Activated T-helper 17 cell treated with anti-CD3 and anti-CD28 coated beads, Interleukin-2, amount 50 U/mL, for 72 hours (primary cell): ENCODE measurements at places on chromosomes 5 and 9. TPM values are rescaled to one million over a fixed set of nuclear protein-coding genes. Genes with fewer than 3 reads are reported as not detected.

PAIP1 gene
- 28.3 TPM for total RNA-seq

SPINK6 gene
- total RNA-seq = not detected

FYB1 gene
- 95.7 TPM for total RNA-seq

CLIC3 gene
- 0.26 TPM for total RNA-seq

DRD1 gene
- total RNA-seq = not detected

SLC12A7 gene
- total RNA-seq = 17.6 TPM

- no peak for ATAC-seq
These were observed 389.1 kb upstream of the WWC1 start for GRCh38 chr5:167902298-167902697.

DNA sequence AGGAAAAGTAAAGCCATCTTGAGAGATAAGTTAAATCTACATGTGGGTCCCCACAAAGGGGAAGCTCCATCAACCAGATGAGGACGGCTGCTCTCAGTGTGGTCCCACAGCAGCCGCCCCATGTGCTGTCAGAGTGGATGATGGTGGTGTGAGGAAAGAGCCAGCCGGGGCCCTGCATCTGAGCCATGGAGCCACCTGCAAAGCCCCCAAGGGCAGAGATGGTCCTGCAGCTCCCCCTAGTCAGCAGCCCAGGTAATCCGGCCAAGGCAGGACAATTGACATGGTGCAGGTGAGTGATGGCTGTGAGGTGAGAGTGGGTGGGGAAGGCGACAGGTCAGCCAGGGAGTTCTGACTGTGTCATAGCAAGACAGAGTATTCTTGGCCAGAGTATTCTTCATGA lies 458.8 kb downstream of the ICE1 start:
- no peak for ATAC-seq

DNA sequence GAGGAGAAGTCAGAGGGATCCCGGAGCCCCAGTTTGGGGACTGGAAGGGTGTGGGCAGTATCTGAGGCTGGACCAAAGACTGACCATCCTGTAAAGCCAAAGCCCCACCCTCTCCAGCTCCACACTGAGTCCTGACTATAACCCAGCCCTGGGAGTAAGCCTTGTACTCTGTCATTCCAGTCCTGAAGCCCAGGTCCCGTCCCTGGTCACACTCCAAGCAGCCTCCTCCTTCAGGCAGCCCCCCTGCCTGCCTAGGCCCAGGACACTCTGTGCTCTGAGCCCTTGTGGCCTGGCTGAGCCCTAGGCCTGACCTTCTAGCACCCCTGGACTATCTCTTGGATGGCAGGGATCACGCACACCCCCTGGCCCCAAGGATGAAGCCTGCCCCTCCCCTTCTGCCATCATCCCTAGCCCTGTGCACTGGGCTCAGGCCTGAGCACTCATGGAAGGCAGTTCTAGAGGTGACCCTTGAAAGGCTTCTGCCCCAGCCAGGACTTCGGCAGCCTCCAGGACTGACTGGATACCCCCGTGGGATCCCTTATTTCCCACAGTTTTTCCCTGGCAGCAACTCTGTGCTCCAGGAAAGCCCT lies 28.0 kb upstream of the ENHO start:
- ATAC-seq = no peak

DNA sequence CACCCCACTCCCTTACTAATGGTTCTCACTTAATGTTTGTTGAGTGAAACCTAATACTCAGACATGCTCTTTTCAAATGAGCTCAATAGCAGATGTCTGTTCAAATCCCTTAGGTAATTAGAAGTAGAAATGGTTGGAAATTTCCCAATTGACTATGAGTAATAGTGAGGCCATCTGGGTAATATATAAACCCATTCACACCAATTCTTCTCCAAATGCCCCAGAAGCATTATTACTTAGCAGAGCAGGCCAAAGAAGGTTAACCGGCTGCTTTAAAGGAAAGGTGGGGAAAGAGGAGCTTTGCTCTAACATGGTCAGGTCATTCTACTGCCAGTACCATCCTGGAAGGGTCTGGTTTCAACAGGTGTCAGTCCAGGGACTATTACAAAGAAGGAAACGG lies 119.5 kb upstream of the MTAP start:
- ATAC-seq = no peak

GRCh38 chr5:177336112-177336511 lies 15.4 kb downstream of the LMAN2 start:
- peak; percentile 44 for ATAC-seq

- peak; percentile 29 for ATAC-seq
These were observed at the start of gene CA9 for GRCh38 chr9:35673132-35674024. Gene CA9, plus strand, starts transcription at chr9:35673928. Its CDS starts 32 bp downstream, at chr9:35673960.

DNA sequence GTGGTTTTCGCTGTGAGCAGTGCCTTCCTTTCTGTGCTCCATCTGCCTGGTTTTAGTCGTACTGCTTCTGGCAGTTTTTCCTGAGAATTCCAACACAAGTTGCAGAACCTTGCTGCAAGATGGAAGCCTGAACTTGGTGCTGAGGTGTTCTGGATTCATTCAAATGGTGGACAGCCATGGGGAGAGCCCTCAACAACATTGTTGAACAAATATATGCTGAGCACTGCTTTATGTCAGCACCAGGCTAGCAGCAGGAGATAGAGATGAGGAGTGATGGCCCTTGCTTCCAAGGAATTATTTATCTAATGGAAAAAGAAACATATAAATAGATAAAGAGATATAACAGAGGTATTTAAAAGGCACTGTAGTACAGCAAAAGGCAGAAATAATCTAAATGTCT lies 7.3 kb upstream of the RPS6 start:
- ATAC-seq = no peak

DNA sequence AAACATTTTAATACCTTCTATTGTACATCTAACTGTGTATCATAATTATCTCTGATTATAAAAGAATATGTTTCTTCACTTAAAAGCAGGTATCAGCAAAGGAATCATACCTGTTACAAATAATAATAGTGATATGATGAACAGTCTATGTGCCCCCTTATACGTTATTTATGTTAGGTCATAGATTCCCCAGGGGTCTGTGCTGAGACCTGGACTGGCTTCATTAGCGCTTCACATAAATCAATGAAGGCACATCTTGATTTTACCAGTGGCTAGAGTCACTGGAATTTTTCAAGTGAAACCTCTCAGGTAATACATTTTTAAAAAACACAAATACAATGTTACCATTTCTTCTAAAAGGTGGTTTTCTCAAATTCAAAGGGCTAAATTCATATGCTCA lies 275.2 kb downstream of the BNC2 start:
- no peak for ATAC-seq

- no peak for ATAC-seq
These were observed 1.9 kb downstream of the SNX18 start for GRCh38 chr5:54519509-54519876.

DNA sequence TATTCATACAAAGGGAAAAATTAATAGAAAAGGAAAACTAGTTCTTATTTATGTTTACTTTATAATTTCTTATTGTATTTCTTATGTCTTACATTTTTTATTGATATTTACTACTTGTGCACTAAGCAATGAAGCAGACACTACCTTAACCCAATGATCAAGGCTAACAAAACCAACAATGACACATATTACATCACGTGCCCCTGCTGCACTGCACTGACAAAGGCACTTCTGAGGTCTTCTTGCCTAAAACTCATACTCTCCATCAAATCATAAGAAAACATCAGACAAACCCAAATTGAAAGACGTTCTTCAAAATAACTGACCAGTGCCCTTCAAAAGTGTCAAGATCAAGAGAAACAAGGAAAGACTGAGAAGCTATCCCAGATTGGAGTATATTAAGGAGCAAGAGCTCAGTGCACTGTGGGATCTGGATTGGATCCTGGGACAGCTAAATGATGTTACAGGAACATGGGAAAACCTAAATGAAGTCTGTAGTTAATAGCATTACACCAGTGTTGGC lies 230.9 kb downstream of the AUH start:
- ATAC-seq = peak; percentile 46

- ATAC-seq = no peak
These were observed 16.9 kb upstream of the ZNF366 start for GRCh38 chr5:72523960-72524582.

GRCh38 chr9:34032631-34033030 lies 16.1 kb downstream of the UBAP2 start:
- ATAC-seq = no peak

DNA sequence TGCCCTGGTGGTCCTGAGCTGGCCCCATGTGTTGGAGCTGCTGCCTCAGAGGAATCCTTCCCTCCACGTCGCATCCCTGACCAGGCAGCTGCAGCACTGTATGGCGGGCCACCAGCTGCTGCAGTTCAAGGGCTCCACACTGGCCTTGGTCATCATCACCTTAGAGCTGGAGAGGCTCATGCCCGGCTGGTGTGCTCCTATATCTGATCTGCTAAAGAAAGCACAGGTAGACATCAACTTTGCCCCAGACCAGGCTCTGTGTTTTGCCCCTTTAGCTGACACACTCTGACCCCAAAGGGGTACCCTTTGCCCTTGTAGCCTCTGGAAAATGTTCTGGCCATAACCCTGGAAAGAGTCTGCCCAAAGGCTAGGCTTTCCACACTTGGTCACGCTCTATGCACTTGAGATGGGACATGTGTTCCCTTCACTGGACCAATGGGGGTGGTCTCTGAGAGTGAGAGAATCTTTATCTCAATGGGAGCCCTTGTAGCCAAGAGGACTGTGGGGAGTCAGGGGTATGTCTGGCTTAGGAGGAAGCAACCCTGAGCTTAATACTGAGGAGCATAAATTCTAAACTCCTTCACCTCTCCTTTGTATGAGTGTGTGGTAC lies 4.8 kb downstream of the CCNI2 start:
- no peak for ATAC-seq

DNA sequence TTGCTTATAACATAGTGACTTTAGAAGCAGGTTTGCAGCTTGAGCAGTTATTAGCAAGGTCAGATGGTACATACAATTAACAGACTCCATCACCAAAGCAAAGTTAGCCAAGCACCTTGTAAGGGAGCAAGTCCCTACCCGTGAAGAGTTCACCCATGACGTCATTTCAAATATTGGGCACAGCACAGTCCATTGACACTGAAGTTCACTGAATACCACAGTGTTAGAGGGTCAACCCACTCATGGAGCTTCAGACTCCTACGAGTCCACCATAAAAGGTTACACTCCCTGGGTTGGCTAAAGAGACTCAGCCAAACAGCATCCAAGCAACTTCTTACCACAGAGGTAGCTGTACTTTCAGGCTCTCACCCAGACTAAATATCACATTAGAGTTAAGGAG lies 77.5 kb downstream of the GALNT10 start:
- ATAC-seq = no peak

DNA sequence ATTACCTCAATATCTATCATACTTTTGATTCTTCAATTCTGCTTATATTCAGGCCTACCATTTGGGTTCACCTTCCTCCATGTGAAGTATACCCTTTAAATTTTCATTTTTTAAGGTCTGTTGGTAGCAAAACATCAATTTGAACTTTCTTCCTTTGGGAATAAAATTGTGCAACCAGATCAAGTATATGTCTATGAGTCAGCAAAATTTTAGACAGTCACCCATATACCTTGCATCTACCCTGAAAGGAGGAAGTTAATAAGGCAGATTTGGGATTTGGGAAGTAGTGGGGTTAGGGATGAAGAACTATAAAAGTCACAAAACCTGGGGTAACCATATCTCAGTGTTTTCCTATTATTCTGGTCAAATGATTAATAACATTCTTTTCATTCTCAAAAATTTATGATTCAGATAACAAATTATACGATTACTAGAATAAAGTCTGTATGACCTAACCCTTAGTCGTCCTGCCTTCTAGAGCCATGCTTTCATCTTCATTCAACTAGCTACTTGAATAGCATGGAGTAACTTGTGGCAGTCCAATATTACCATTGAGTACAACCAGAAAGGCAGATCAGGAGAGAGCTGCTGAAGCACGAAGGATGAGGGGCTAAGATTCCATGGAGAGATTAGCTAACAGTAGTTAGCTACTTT lies 2.8 kb upstream of the IL33 start:
- no peak for ATAC-seq

GRCh38 chr5:179276838-179277395 lies 68.3 kb downstream of the ADAMTS2 start:
- no peak for ATAC-seq

- no peak for ATAC-seq
These were observed 127.8 kb upstream of the CCDC180 start for GRCh38 chr9:97179616-97180015.

DNA sequence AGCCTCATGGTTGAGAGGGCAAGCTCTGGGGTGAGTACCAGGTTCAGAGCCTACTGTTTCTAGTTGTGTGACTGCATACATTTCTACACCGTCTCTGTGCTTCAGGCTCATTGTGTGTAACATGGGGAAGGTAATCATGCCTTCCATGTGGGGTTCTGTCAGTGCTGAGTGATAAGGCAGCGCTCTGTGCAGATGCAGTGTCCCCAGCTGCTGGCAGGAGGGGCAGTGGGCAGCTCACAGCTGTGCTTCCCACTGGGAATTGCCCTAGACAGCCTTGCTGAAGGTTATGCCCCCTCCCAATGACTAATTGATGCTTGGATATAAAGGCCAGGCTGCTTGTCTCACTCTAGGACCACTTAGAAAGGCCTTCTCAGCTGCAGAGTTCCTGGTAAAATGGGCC lies 121.8 kb upstream of the SAP30L start:
- no peak for ATAC-seq

DNA sequence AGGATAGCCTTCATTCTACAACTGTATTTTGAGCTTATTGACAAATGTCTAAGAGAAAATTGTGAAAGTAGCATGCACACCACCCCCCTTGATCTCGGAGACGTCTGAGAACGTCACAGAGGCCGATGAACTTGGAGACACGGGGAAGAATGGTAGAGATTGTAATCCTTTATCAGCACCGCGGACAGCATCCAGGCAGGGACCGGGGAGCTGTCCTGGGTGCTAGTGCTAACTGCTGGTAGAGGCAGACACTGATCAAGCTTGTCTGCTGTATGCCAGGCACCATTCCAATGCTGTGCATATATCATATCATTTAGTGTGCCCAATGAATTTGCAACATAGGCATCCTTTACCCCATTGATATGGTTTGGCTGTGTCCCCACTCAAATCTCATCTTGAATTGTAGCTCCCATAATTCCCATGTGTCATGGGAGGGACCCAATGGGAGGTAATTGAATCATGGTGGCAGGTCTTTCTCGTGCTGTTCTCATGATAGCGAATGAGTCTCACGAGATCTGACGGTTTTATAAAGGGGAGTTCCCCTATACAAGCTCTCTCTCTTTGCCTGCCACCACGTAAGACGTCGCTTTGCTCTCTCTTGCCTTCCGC lies 98.8 kb downstream of the LHX2 start:
- ATAC-seq = no peak

- no peak for ATAC-seq
These were observed 1817.2 kb upstream of the CDH9 start for GRCh38 chr5:28855626-28856025.

GRCh38 chr9:128341435-128341849 lies 1.1 kb downstream of the SLC27A4 start:
- peak; percentile 57 for ATAC-seq

DNA sequence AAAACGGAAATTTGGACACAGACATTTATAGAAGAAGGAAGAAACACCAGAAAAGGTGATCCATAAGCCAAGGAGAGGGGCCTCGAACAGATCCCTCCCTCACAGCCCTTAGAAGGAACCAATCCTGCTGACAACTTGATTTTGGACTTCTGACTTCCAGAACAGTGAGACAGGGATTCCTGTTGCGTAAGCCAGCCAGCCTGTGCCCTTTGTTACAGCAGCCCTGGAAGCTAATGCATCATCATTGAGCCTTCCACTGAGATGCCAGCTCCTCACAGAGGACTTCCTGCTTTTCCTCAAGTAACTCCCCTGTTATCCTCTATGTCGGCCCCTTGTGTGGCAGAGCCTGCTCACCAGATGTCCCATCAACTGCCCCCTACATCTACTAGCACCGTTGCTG lies 94.1 kb downstream of the JMY start:
- ATAC-seq = no peak

GRCh38 chr5:157563929-157564716 lies 11.5 kb downstream of the ADAM19 start:
- peak; percentile 17 for ATAC-seq
